CD14-positive monocyte (primary cell): ENCODE measurements at places on chromosomes 16 and 17. TPM values are rescaled to one million over a fixed set of nuclear protein-coding genes. Genes with fewer than 3 reads are reported as not detected.

The CTRB2 gene
- not detected in 2 replicates for polyA plus RNA-seq

The CACNG1 gene
- not detected in 2 replicates for polyA plus RNA-seq

The GNAO1 gene
- polyA plus RNA-seq: not detected

The CTF1 gene
- polyA plus RNA-seq: not detected

The ERN1 gene
- 11.0 TPM for polyA plus RNA-seq

The GRIN2C gene
- polyA plus RNA-seq: not detected

The SDK2 gene
- polyA plus RNA-seq: not detected

The SLX4 gene
- 2.1 and 2.4 TPM in 2 replicates for polyA plus RNA-seq

The ACSM2A gene
- not detected in 2 replicates for polyA plus RNA-seq

The KRTAP17-1 gene
- polyA plus RNA-seq: not detected

The KRTAP9-4 gene
- polyA plus RNA-seq: not detected

The HYDIN gene
- not detected for polyA plus RNA-seq

The AOC3 gene
- polyA plus RNA-seq: not detected

The OTOP3 gene
- not detected for polyA plus RNA-seq

The FBXO39 gene
- polyA plus RNA-seq: not detected

The SULT1A3 gene
- polyA plus RNA-seq: 20.9 TPM

The ABCA8 gene
- polyA plus RNA-seq: not detected

The SEZ6L2 gene
- polyA plus RNA-seq: not detected

The SLC5A2 gene
- polyA plus RNA-seq: not detected

The INO80E gene
- 3.5 TPM for polyA plus RNA-seq

The ARSG gene
- 19.2 TPM for polyA plus RNA-seq

The KCNJ12 gene
- polyA plus RNA-seq: not detected in 2 replicates

The PLEKHM1 gene
- polyA plus RNA-seq: 15.0 TPM

The KRT23 gene
- polyA plus RNA-seq: 1.7 TPM

The CHRNE gene
- 0.54 TPM for polyA plus RNA-seq

The GDPD3 gene
- polyA plus RNA-seq: 8.5 and 9.6 TPM in 2 replicates

The CCL4 gene
- 41.7 TPM for polyA plus RNA-seq
